ENCODE measurements at places on chromosomes 11 and 22.

- DNase-seq: no peak
These were observed 74.3 kb downstream of the RTL6 start for GRCh38 chr22:44423556-44424358.

- no peak for DNase-seq
These were observed 51.0 kb downstream of the SYTL2 start for GRCh38 chr11:85759915-85760314.

- DNase-seq: no peak
These were observed at the start of gene MS4A8 for GRCh38 chr11:60699284-60699691. MS4A8 (plus strand) TSS chr11:60699612; CDS start chr11:60700861, 1,249 bp downstream.

DNA sequence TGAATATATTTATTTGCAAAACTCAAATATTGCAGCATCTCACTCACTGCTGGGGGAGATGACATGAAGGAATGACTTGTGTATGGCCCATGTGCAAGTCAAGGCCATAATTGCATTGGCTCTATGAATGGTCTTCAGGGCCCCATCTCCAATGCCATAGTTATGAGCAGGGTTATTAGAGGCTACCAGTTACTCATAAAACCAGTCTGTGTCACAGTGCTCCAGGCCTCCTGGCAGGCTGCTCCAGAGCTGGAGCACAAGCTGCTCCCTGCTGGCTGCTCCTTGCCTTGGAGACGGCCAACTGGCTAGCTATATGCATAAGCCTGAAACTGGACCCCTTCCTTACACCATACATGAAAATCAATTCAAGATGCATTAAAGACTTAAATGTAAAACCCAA lies 145.7 kb downstream of the TRPC6 start:
- DNase-seq: no peak

- DNase-seq: no peak
These were observed 8.5 kb upstream of the ADORA2A start for GRCh38 chr22:24418786-24419474.

GRCh38 chr11:131511794-131512193 lies 141.4 kb downstream of the NTM start:
- DNase-seq: no peak

DNA sequence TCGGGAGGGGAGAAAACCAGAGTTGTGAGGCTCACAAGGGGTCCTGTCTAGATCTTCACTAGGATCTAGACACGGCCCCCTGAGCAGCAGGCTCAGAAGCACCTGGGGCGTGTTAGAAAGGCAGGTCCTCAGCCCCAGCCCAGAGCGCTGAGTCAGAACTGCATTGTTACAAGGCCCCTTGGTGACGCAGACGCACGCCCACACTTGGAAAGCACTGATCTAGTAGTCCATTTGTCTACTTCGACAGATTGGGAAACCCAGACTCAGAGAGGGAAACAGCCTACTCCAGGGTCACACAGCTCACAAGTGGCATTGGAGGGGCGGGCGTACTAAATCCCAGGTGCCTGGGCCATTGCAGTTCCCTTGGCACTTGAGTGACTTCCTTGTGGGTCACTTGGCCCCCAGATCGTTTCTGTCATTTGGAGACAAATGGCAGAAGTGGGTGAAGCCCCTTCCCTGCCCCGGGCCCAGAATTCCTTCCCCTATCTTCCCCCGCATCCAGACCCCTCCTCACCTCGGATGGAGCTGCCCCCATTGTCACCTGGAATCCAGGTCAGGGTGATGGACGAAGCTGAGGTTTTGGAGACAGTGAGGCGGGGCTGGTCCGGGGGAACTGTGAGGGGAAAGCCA lies 110.8 kb downstream of the CEP164 start:
- no peak for DNase-seq

DNA sequence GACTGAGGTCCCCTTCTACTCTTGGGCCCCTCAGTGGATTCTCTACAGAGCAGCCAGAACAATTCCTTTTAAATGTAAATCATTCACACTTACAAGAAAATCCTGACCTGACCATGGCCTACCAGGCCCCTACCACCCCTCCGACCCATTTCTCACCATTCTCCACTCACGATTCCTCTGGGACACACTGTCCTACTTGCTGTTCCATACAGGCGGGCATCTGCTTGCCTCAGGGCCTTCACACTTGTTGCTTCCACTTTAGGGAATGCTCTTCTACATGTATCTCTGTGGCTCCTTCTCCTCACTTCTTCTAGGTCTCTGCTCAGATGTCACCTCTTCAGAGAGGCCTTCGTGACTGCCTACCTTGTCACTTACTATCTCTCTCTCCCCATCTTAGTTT lies 3.4 kb downstream of the USH1C start:
- no peak for DNase-seq

GRCh38 chr11:92140021-92140420 lies 84.6 kb upstream of the FAT3 start:
- no peak for DNase-seq

- DNase-seq: no peak
These were observed 55.0 kb downstream of the ARHGAP42 start for GRCh38 chr11:100741866-100742625.

GRCh38 chr11:62013537-62014476 lies 46.4 kb upstream of the FTH1 start:
- DNase-seq: no peak

DNA sequence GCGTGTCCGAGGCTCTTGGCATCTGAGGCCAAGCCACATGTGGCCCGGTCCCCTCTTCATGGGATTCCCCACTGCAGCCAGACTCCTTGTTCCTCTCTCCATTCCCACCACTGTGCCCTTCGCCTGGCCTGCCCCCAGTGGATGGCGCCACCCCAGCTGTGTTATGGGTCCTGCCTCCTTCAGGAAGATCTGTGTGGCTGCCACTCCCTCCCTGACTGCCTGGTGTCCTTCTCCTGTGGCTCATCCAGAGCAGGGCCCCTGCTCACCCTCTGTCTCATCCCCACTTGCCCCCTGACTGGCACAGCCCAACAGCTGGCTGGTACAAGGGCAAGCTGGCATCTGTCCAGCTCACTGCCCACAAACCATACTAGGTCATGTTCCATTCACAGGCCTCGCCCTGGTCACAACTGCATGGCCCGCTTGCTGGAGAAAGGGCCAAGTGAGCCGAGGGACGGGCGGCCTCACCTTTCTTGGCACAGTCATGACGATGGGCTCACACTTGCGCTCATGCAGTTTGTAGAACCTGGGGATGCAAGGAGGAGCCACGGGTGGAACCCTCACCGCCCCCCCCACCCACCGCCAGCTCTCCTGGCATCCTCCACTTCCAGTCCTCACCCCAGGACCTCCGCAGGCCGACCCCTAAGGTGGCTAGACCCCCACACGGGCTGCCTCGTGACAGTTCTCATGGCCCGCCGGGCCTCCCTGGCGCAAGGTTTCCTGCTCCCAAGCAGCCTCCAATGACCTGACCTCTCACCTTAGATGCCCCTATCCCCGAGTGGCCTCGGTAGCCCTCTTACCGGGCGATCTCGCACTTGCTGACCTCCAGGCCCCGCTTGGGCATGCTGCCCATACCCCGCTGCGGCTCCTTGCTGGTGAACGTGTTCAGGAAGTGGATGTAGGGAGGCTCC lies 2.1 kb upstream of the PTPRCAP start:
- DNase-seq: no peak

DNA sequence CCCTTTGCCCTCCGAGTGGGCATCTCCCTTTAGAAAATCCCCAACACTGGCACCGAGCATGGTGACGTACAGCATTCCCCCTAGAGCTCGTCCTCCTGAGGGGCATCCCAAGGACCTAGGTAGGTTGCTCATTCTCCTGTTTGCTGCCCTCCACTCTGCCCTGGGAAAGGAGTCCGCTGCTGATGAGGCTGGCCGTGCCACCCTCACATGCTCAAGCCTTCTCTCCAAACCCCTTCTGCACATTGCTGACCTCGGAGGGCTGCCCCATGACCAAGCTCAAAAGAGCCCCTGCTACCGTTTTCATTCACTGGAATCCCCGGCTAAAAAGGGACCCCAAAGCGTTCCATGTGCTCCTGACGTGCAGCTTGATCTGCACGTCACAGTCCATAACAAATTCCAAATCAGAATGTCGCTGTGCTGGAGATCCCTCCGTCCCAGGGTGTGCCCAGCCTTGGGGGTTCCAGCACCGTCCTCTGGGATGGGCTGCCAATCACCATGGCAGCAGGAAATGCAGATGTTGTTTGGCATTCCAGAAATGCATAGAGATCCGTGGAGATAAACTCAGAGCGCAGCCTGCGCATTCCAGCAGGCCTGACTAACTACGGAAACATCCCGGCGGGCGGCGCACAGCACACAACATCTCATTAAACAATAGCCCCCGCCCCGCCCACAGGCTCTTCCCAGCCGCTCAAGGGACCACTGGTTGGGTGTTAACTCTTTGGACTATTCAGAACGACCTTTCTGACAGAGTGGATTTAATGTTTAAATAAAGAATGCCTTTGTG lies 26.3 kb upstream of the GNB1L start:
- peak; percentile 64 for DNase-seq

DNA sequence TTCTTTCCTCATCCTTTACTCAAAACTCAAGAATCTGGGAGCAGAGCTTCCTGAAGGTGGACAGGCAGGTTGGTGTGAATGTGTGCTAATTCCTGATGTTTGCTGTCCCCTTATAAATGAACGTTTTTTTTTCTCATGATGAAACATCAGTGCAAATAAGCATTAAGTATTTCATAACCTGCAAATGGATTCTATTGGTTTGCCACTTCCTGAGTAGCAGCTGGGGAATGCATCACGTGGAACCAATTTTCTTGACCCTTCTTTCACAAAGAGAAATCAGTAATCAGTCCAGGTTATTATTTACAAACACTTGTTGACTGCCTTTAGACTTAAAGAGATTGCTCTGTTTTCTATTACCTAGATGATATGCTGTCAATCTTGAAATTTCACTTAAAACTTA lies 40.1 kb upstream of the SCN3B start:
- DNase-seq: no peak

GRCh38 chr11:1983601-1983961 lies 14.1 kb downstream of the H19 start:
- DNase-seq: no peak

- DNase-seq: no peak
These were observed 11.4 kb downstream of the DNAJB13 start for GRCh38 chr11:73962101-73962705.

GRCh38 chr11:47267876-47268275 lies 2.1 kb upstream of the MADD start:
- no peak for DNase-seq

- no peak for DNase-seq
These were observed 113.2 kb upstream of the RAG2 start for GRCh38 chr11:36711104-36711825.

DNA sequence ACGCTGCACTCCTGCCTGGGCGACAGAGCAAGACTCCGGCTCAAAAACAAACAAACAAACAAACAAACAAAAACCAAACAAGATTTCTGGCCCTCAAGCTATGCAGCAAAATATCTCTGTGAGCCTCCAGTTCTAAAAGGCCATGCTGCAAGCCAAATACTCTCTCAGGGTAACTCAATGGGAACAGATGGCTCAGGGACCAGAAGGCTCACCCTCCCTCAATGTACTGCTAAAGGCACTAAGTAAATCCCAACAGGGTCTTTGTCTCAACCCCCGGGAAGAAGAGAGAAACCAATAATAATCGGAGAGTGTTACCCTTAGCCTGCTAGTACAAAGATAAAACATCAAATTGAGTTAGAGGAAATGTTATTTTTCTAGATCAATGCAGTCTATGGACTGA lies 119.7 kb upstream of the ZC3H12C start:
- no peak for DNase-seq

GRCh38 chr11:10892250-10892649 lies 34.4 kb upstream of the ZBED5 start:
- no peak for DNase-seq

GRCh38 chr11:106854429-106854828 lies 163.8 kb downstream of the GUCY1A2 start:
- DNase-seq: no peak

DNA sequence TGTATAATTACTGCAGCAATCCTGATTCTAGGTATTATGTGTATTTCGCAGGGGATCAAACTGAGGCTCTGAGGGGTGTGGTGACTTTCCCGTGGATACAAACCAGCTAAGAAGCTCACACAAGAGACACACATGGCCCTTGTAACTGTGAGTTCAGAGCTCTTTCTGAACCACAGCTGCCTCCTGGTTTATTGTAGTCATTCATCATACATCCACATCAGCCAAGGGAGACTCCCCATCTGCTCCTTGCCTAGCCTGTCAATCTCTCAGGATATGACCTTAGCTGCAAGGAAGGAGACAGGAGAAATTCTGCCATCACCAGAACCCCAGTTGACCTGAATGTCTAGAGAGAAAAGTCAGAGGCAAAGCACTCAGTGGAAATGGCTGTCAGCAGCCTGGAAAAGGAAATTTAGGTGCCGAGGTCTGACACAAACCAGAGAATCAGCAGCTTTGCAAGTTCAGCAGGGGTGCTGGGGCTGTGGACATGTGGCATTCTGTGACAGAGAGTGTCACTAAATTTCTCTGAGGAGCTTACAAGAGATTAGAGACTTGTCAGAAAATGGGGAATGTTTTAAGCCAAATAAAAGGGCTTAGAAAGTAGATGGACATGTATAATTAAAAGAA lies 209.5 kb downstream of the AASDHPPT start:
- no peak for DNase-seq

DNA sequence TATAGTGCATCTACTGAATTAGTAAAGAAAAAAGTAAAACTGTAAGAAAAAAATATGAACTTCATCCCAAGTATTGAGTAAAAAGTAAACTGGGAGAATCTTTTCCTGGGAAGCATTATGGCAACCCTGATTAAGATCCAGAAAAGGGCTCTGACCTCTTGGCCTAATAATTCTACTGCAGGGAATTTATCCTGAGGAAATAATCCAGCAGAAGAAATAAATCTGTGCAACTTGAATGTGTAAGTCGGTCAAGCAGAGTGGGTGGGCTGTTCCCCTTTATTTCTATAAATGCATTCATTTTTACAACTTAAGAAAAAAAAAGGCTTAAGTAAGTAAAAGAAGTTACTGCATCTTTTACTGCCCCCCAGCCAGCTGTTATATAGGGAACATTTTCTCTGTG lies 111.2 kb upstream of the PARVA start:
- no peak for DNase-seq

DNA sequence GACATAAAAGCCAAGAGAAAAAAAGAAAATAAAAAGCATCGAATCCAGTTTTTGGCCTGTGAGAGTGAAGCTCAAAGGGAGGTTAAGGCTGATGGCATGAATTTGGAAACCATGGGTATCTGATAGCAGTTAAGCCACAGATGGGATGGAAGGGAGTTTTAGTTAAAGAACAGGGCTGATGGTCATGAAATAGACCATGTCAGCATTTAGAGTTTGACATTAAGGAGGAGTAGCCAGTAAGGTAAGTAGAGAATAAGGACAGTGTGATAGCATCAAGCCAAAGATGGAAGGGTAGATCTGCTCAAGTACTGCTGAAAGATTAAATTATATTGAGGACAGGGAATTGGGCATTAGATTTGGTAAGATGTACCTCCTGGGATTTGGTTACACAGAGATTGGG lies 826.5 kb downstream of the NTM start:
- no peak for DNase-seq

DNA sequence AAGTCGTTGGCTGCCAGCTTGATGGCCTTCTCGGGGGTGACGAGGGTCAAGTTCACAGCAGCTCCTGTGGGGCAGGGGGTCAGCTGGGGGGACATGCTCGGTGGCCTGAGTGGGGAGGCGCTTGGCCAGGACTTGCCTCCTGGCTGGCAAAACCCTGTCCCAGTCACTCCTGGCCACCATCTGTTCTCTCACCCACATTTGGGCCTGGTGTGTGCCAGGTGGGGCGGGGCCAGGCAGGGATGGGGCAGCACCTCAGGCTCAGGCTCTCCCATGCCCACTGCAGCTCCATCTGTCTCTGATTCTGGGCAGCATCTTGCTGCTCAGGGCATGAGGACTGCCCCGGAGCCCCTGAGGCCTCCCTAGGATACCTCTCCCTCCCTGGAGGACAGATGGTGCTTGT lies 3.7 kb upstream of the CEND1 start:
- DNase-seq: no peak

GRCh38 chr22:35777335-35777975 lies 59.8 kb downstream of the APOL5 start:
- DNase-seq: no peak

Measured in left ventricle myocardium inferior (tissue), 1 donor.